ENCODE measurements at places on chromosomes 1 and 21.

- DNase-seq, result peak; percentile 93
Measured at GRCh38 chr1:116508984-116509980, 61.5 kb downstream of the CD58 start.

- no peak for DNase-seq
Measured at GRCh38 chr1:37040261-37040660, 5.9 kb upstream of the GRIK3 start.

- DNase-seq, result no peak
Measured at GRCh38 chr1:95650631-95651030, 416.6 kb downstream of the RWDD3 start.

DNA sequence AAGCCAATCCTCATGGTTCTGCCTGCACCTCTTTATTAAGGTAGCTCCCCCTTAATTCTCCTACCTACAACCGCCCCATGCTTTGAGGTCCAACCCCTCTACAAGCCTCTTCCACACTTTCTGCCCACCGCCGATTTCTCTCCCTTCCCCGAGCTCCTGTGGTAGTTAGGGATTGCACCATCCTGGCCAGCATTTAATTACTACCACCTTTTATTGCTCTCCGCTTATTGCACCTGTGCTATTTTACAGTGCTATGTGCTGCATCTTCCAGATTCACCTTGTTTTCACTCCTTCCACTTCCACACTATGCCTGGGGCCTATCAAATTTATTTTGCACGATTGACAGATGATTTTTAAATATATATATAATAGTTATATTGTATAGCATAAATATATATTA, 29.3 kb upstream of the DNAJC11 start:
- no peak for DNase-seq

DNA sequence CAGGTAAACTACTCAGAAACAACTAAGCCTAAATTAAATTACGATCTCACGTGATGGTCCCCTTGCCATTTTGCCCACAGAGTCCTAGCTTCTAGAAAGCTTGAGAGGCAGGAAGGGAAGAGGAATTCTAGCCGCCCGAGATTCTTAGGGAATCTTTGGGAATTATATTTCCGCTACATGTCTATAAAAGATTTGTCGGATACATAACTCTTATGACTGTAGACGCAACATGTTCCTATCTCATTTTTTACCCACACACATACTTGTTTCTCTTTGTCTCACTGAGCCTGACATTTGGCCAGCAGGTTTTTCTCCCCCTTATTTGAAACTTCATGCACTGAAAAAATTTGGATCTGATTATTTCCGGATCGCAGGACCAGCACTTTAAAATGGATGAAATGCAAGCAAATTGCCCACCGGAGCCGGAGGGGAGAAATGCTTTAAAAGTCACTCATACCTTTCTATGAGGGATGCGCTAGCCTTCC, 5.5 kb downstream of the GLIS1 start:
- DNase-seq, result no peak

DNA sequence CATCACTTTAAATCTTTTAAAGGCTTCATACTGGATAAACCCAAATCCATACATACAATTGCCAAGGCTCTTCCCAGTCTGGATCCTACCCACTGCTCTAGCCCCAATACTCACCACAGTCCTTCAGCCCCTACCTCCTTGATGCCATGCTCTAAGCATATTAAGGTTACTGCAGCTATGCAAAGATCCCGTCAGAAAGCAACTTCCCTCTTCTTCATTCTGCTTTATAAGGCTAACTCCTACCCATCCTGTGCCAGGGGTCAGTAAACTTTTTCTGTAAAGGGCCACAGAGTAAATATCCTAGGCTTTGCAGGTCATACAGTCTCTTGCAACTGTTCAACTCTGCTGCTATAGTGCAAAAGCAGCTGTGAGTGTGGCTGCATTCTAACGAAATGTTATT, 34.3 kb upstream of the MTF1 start:
- no peak for DNase-seq

DNA sequence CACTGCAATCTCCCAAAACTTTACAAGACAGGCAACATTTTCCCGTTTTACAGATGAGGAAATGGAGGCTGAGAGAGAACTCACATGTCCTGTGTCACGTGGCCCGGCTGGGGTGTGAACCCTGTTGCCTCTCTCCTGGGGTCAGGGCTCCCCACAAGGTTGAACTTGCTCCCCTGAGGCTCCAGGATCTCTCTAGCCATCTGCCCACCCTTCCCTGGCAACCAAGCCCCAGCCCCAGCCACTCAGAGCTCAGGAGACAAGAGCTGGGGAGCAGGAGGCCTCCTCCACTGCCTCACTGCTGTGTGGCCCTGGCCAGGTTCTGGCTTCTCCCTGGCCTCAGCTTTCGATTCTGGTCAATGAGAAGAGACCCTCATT, 11.8 kb downstream of the LAPTM5 start:
- DNase-seq, result no peak

DNA sequence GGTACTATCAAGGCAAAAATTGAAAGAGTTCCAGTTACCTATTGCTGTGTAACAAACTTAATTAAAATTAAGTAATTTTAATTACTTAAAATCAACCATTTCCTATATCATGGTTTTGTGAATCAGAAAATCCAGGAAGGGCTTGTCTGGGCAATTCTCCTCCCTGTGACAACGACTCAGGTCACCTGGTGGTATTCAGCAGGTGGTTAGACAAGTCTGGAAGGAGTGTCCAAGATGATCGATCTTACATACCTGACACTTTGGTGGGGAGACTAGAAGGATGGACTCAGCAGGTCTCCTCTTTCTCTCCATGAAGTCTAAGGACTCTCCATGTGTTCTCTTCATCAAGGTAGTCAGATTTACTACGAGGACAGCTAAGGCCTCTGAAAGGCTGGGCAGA, 22.9 kb downstream of the SERPINC1 start:
- DNase-seq, result peak; percentile 19

GRCh38 chr1:12415038-12415466, 185.2 kb downstream of the VPS13D start:
- DNase-seq, result no peak

GRCh38 chr1:56964349-56965017, 1.3 kb downstream of the C8B start:
- DNase-seq, result no peak

- DNase-seq, result no peak
Measured at GRCh38 chr1:38208716-38209632, 162.4 kb upstream of the POU3F1 start.

DNA sequence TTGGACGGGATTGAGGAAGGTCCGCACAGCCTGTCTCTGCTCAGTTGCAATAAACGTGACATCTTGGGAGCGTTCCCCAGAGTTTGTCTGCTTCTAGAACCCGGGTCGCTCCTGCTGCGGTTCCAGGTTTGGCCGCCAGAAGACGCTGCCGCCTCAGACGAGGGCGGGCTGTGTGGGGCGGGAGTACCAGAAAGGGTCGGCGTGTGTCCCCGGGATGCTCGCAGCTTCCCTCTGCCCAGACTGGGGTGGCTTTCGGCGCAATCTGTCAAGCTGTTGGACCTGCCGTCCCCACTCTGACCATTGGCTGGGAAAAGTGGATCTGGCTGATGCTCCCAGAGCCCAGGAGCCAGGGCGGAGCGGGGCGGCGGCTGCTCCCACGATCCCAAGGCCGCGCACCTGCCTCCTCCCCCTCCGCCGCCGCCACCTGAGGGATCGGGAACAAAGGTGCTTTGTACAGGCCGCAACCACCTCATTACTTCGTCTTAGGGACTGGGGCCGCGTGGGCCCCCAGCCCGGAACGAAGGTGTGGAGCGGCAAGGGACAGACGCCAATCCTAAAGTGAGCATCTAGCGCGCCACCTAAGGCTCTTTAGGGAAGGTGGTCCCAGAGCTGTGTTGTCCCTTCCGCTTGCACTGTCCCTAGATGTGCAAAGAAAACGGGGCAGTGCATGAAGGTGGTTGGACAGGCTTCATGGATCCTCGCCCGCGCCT, 683 bp upstream of the EFNA4 start:
- no peak for DNase-seq

DNA sequence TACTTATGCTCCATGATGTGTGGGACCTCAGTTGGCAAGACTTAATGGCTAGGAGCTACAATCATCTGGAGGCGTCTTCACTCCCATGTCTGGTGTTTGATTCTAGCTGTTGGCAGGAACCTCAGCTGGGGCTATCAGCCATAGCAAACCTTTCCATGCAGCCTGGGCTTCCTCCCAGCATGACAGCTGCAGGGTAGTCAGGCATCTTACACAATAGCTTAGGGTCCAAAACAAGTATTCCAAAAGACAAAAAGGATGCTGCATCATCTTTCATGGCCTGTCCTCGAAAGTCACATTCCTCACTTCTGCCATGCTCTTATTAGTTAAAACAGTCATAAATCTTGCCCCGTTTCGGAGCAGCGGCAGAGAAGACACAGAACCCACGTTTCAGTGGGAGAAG, 90.9 kb downstream of the LRRC8C start:
- no peak for DNase-seq

DNA sequence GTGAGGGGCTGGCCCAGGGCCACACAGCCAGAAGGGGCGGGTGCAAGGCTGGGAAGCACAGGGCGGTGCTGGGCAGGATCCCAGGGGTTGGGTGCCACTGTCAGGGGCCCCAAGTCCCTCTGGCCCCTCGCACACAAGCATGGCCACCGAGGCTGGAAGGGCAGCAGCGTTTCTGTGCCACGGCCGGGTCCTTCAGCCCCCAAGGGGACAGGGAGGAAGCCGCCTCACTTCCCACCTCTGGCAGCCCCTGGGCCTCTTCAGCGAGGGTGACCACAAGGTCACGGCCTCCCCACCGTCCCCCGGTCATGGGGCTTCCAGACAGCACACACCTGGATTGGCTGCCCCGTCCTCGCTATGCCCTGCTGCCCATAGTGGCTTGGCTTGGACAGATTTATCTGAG, 77.1 kb upstream of the TTC34 start:
- no peak for DNase-seq

GRCh38 chr1:65027666-65028358, 61.5 kb upstream of the JAK1 start:
- no peak for DNase-seq

DNA sequence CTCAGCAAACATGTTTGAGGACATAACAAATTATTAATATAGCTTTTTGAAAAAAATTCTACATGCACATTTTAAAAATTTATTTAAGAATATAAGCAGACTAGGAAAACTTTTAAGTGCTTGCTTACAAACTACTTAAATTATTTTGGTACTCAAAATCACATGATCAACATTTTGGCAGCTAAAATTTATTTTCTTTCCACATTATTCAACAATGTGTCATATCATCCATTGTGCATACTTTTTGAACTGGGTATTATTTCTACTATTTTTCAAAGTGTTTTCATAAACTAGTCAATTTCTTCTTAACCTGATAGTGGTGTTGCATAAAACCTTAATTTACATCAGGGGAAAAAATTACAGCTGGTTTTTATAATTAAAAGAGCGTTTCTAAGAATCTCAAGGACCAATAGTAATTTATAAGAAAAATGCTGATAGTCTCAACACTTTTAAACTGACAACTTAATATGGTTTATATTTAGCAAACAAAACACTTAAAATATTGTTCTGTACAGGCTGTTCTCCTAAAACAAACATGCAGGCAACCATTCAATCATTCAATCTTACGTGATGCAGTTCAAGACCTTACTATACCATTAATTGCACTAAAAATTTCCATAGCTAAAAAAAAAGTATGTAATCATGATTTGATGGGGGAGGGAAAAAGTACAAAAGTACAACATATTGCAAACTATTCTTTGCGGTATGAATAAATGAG, 105.0 kb downstream of the GPATCH2 start:
- DNase-seq, result no peak
